Esophagus muscularis mucosa (tissue), 4 donors: ENCODE measurements at places on chromosomes 1 and 21. TPM values are rescaled to one million over a fixed set of nuclear protein-coding genes. Genes with fewer than 3 reads are reported as not detected.

- DNase-seq: no peak
Measured at GRCh38 chr1:201374364-201374763, 3.1 kb downstream of the TNNT2 start.

- DNase-seq: no peak
Measured at GRCh38 chr1:197600751-197601150, 174.5 kb downstream of the DENND1B start.

The FMOD gene
- 32.9 TPM for total RNA-seq

DNA sequence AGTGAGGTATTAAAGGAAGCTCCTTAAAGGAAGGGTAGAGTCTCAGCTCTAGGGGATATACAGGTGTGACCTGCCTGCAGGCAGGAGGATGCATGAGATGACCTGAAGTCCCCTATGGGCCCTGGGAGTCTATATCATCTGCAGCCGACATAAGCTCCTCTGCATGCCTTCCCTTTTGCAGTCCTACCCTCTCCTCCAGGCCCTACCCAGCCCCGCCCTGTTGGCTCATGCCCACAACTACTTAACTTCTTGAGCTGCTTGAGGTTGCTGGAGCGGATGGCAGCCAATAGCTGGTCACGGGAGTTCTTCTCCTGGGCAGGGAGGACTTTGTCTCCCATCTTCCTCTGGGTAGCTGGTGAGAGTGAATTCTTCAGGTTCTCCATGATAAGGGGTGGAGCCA is 10.3 kb downstream of the SHISA4 start:
- DNase-seq: no peak

DNA sequence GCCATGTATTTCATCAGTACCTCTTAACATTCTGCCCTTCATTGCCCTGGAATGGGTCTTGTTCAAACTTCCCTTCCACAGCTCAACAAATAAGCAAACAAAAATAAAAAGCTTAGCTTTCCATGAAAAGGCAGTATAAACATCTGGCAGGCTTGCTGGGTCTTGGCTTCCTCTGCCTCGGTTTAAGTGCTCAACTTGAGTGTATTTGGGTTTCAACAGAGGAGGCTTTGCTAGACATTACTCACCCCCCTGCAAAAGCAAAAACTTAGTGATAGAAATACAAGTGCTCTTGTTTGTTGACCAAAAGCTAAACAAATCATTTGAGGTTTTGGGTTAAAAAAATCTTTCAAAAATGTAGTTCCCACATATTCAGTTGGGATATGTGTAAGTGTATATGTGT is 518.5 kb downstream of the PLPP3 start:
- DNase-seq: no peak

The MXRA8 gene
- total RNA-seq: 129 TPM

The ZMYND12 gene
- 0.23 TPM for total RNA-seq

DNA sequence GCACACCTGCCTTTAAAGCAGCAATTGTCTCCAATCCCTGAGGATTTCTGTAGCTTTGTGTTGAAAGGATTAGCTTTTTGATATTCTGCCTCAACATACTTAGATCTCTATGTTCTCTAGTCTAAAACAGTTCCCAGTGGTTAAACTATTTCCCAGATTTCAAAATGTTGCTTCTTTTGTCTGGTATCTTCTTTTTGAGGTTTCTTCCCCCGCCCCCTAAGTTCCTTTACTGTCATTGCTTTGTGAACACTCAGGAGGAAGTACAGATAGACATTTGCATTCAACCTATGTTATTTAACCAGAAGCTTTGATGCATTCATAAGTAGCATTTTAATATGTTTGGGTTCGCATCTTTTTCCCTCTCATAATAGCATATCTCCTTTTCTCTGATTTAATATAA is 33.5 kb downstream of the CYYR1 start:
- DNase-seq: no peak

DNA sequence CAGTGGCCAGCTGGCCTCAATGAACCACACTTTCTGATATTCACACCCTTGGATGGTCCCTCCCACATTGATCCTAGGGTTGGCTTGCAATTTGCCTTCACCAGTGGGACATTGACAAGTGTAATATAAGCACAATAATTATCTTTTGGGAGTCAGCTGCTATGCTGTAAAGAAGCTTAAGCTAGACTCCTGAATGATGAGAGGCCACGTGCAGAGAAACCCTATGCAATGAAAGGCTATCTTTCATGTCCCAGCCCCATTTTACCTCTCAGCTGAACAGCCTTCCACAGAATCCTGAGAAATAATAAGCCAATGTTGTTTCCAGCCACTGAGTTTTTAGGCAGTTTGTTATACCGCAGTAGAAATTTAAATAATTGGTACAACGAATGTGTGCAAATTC is 11.1 kb upstream of the C8A start:
- peak; percentile 37 for DNase-seq

The SPATA1 gene
- total RNA-seq: 0.19 TPM

DNA sequence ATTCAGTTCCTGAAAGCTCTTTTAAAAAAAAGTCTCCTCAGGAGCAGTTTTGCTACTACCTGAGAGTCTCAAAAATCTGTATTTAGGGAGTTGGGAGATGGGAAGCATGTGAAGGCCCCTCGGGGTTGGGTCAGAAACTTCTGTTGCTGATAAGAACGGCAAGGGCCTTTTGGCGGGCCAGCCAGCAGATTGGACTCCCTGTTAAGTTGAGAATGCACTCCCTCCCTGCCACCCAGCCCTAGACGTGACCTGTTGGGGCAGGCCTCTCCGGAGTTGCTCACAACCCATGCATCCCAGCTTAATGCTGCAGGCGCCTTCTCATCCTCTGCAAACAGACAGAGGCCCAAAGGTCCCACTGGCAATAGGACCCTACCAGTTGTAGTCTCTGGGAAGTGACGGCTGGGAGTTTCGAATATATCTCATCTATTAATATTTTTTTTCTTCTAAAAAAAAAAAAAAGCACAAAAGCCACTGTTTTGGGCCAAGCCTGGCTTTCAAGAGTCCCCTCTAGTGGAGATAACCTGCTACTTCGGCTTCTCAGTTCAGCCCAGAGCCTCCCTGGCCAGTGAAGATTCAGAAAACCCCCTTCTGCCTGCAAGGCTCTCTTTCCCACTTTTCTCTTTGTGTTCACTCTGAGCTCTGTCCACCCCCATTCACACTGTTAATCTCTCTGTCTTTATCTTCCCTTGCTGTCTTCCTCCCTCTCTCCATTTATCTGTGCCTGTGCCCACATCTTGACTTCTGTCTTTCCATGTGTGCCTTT is 5.3 kb downstream of the PLXNA2 start:
- no peak for DNase-seq

- no peak for DNase-seq
Measured at GRCh38 chr1:117128323-117129079, 7.0 kb upstream of the TRIM45 start.

The SIK1 gene
- total RNA-seq: 3.2 TPM

The KCNA3 gene
- total RNA-seq: 0.80 TPM

DNA sequence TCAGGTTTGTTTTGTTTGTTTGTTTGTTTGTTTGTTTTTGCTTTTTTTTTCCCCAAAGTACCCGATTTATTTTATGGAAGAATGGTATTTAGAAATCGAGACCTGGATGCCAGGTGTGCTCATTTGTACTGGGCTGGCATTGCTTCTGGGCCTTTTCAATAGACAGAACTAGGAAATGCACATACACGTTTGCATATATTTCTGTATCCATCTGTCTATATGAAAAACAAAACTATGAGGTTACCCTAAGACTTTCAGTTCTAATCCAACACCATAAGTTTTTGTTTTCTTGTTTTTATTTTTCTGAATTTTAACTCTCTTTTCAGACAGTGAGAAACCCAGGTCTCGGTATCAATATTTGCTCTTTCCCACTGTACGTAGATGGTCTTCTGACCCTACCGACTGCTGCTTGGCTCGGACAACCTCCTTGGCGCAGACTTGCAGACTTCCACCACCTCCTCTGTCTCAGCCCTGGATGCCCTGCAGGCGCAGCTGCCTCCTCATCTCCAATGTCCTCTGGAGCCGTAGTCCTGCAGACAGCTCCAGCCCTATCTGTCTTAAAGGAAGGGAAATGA is 171.7 kb downstream of the NEK7 start:
- DNase-seq: no peak

DNA sequence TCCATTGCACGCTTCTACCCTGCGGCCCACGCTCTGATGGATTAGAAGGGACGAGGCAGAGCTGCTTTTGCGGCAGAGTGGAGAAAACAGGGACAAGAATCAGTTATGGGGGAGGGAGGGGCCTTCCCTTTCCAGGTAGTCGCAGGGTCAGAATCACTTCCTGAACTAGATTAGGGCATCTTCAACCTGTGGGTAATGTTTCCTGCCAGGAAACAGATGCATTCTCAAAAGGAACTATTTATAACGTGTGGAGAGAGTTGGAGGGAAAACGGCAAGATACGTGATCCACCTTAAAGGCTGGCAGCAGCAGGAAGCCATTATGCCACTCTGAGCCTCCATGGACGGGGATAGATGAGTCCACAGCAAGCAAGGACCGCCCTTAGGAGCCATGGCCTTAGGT is 59.9 kb upstream of the CNTN2 start:
- no peak for DNase-seq

GRCh38 chr1:73576083-73576482 is 621.9 kb downstream of the LRRIQ3 start:
- DNase-seq: no peak

- no peak for DNase-seq
Measured at GRCh38 chr1:87428883-87429282, 100.2 kb downstream of the LMO4 start.

GRCh38 chr1:98919211-98919610 is 85.5 kb downstream of the PLPPR5 start:
- DNase-seq: no peak

- DNase-seq: no peak
Measured at GRCh38 chr1:172421974-172422604, 1.6 kb downstream of the C1orf105 start.

- DNase-seq: no peak
Measured at GRCh38 chr1:119687434-119688079, 24.2 kb upstream of the PHGDH start.

GRCh38 chr1:207849646-207850045 is 61.3 kb downstream of the CD34 start:
- no peak for DNase-seq

- DNase-seq: peak; percentile 34
Measured at GRCh38 chr1:239893127-239893731, 198.5 kb upstream of the FMN2 start.

DNA sequence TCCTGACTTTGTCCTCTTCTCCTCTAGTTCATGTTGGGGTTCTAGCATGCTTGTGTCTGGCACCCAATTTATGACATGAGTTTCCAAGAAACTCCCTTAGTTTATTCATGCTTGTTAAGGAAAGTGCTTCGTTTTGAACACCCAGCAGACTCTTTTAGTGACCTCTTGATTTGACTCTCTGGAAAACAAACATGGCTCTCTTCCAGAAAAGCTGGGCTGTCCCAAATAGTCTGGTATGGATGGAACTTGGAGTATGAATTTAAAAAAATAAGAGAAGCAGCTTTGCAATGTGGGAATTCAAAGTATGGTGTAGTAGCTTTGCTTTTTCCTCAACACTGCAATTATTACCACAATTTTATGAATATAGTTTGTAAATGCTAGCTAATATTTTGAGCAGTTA is 143.4 kb upstream of the C8B start:
- no peak for DNase-seq

The FCGR3A gene
- 8.6 TPM for total RNA-seq

DNA sequence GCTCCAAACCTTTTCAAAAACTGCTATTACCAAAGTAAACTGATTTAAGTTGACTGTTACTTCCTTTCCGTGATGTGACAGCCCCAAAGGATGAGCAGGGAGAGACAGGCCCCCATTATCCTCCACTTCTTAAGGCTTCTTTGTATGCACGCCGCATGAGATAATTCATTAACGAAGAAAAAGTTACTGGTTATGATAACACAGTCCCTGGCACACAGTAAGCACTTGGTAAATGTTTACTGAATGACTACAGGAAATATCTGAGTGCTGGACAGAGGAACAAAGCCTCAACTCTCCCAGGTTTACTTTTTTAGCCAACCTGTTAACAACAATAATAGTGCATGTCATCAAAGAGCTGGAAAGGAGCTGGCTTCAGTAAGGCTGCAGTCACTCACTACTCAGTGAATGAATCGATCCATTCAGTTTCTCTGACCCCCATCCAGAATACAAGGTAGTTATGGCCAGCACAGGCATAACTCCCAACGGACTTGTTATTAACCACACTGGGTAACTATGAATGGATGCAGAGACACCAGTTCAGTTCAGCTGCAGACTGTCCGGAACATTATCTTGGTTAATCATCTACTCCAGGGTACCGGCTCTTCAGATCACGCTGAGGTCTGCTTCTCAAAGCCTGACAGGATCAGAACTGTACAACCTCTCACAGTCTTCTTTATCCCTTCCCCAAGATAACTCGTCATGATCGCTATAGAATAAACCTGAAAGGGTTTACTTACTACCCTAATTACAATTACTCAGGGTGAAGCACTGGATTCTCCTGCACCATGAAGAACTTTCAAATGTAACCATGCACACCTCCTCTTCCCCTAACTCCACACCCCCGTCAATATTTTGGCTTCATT is 58.3 kb downstream of the TGFBR3 start:
- DNase-seq: no peak

The ILDR2 gene
- total RNA-seq: 5.3 TPM

The CASQ1 gene
- 4.5 TPM for total RNA-seq

DNA sequence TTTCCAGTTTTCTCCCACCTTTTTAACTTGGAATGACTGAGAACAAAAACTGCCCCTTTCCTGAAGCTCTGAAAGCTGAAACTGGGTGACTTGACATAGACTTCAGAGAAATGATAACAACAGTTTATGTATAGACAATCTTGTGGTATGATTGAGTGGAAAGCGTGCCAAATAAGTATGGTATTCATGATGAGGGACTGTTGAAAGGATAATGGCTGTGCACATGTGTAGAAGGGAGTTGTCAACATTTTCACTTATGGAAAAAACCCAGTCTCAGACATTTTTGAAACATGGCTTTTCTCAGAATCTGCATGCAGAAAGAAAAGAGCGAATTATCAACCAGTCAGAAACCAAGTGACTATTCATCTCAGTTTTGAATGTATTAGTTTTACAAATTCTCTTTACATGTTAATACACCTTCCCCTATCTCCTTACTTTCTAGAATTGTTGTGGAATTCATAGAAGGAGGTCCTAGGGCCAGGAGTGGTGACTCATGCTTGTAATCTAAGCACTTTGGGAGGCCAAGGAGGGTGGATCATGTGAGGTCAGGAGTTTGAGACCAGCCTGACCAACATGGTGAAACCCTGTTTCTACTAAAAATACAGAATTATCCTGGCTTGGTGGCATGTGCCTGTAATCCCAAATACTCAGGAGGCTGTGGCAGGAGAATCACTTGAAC is 261.2 kb downstream of the S1PR1 start:
- DNase-seq: no peak

- DNase-seq: no peak
Measured at GRCh38 chr1:51487628-51488027, 31.4 kb downstream of the EPS15 start.

DNA sequence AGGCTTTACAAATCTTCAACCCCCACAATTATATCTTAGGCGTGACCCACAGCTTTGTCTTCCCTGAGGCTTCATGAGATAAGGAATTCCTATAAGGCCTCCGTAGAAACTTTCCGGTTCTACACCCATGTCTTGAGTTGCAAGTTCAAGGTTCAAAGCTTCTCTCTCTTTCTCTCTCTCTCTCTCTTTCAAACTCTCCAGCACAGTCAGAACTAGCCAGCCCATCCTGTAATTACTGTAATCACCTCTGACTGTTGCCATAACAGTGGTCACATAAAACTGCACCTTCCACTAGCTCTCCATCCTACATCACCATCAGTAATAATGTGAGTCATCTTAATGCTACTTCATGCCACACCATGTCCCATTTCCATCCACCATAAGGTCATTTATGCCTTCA is 90.0 kb upstream of the NFASC start:
- no peak for DNase-seq

The TRIM58 gene
- total RNA-seq: 7.3 TPM
